Karpas-422 (cell line): ENCODE measurements at places on chromosomes 5 and 9.

DNA sequence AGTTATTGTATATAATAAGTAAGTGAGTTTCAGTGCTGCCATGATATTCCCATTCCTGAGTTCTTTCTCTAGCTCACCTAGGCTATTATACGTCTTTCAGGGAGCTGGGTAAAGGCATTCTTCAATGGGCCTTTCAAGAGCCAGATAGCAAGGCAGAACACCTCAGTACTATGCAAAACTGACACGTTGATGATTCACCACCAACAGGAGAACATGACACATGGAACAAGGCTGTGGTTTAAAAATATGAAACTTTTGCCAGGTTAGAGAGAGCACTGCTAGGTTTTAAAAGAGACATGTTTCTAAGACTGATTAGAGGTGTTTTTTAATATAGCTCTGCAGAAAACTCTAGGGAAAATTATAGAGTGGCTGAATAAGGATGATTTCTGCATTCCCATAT is 95.9 kb downstream of the UGCG start:
- DNase-seq: no peak

DNA sequence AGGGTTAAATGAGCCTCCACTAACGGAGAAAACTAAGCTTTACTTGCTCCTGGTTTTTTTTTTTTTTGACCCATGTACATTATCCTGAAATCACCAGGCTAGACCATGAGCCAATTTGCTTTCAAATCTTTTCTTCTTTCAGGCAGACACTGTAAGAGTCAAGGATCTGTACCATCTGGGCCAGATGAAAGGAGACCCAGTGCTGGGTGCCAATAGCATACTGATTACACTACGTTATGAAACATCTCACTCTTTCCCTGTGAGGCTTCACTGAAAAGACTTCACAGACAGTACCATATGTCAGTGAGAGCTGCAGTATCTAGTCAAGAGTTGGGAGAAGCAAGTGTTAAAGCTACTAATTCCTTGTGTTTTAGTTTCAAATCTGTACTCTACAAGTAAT is 161.2 kb upstream of the PTPRD start:
- DNase-seq: no peak

DNA sequence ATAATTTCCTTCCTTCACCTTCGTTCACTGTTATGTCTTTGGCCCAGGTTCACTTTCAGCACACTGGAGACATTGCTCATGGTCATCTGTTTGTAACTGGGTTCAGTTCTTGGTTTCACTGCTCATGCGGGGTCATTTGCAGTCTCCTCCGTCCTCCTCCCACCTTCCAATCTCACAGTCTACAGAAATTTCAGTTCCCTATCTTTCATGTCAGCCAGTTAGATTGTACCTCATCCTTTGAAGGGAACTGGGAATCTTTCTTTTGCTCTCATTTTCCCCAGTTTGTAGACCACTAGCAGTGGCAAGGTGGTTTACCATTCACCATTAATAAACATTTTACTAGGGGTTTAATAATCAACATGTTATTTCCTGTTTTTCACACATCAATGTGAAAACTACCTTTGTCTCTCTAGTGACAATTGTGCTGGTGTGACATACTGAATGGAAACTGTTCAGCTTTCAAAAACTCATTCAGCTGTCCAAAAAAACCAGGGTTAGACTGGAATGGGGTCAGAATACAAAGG is 100.9 kb upstream of the IL6ST start:
- no peak for DNase-seq

GRCh38 chr5:82422001-82422740 is 144.0 kb upstream of the RPS23 start:
- DNase-seq: no peak

DNA sequence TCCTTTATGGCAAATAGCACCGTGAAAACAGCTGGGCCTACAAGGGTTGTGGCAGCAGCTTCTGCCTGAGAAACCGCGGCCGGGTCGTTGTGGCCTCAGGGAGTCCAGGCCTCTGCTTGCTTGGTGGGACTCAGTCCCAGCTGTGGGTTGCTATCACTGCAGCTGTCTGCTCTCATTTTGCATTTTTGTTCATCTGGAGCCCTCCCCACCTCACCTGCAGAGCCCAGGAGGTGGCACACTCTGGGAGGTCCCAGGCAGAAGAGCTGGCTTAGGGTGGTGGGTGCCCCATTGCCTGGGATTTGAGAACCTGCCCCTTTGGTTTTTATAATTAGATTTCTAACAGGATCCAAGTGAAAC is 138.4 kb downstream of the GADD45G start:
- DNase-seq: no peak

- DNase-seq: peak; percentile 75
Measured at GRCh38 chr5:163306421-163306820, 131.0 kb upstream of the CCNG1 start.

GRCh38 chr5:134534726-134535110 is 9.2 kb downstream of the JADE2 start:
- DNase-seq: no peak

- no peak for DNase-seq
Measured at GRCh38 chr5:83092619-83093018, 15.3 kb downstream of the XRCC4 start.

GRCh38 chr5:17373406-17373805 is 124.6 kb upstream of the TAF11L2 start:
- DNase-seq: peak; percentile 69

DNA sequence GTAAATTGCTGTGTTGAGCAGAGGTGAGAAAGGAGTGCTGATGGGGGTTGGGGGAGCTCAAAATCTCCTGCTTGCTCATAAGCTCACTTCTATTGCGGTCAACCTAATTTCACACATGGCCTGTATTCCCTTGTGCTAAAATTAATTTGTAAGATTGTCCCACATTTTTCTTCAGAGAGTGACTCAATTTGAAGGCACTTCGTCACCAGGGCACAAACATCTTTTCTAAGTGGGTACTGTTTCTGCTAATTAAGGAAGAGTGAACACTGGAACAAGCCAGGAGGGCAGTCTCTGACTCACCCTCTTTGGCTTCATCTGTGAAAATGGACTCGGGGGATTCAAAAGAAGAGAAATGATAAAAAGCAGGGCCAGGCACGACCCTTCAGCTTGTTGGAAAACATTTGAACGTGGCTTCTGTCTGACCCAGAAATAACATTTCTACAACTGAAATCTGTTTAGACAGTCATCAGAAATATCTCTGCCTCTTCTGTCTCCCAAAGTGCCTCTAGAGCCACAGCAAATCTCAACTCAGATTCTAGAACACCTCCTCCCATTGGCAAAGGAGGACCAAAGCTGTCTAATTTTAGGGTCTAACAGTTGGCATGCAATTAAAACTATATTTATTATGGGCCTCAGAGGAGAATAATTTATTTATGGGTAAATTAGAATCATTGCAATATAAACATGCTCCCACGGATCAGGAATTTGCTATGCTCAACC is 49.8 kb downstream of the FEM1C start:
- DNase-seq: no peak

DNA sequence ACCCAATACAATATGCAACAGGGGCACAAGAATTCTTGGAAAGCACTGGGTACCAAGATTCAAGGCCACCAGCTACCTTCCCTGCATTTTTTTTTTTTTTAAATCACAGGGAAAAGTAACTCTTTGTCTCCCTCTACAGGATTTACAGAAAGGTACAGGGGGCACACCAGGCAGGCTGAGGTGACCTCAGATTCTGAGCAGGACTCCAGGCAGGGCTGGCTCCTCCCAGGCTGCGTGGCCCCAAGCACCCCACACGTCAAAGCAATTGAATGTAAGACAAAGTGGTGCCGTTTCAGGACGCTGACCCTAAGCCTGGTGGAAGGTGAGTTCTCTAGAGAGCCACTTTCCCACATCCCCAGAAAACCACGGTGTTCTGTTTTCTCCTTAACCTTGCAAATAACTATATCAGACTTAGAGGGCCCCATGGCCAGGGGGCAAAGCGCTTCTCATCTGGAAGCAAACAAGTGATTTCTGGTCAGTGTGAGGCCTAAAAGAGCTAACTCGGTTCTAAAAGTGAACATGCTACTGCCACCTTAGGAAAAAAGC is 222.6 kb downstream of the ROR2 start:
- peak; percentile 80 for DNase-seq

DNA sequence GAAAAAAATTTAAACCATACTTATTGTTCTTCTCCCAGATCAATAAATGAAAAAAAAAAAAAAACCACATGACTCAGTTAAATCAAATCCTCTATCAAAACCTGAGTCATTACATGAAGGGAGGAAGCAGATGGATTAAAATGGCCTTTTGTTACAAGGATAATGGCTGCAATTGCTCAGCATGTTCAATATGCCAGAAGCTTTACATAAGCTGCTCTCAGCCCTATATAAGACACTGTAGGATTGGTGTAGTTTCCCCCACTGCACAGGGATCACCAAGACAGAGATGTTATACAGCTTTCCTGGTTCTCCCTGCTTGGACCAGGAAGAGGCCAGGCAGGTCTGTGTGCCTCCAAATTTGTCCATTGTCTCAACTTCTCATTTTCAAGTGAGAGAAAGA is 101.6 kb upstream of the MAP1B start:
- DNase-seq: no peak

- no peak for DNase-seq
Measured at GRCh38 chr5:113226116-113226736, 208.6 kb downstream of the TSSK1B start.

DNA sequence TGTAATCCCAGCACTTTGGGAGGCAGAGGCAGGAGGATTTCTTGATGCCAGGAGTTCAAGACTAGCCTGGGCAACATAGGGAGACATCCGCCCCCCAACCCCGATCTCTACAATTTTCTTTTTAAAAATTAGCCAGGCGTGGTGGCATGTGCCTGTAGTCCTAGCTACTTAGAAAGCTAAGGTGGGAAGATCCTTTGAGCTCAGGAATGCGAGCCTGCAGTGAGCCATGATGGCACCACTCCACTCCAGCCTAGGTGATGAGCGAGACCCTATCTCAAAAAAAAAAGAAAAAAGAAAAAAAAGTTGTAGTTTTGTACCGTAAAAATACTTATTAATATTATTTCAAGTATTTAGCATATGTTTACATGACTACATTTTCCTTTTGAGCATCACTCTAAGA is 29.3 kb downstream of the TSSK1B start:
- no peak for DNase-seq

- DNase-seq: peak; percentile 71
Measured at GRCh38 chr9:36597412-36598178, 24.9 kb downstream of the MELK start.

DNA sequence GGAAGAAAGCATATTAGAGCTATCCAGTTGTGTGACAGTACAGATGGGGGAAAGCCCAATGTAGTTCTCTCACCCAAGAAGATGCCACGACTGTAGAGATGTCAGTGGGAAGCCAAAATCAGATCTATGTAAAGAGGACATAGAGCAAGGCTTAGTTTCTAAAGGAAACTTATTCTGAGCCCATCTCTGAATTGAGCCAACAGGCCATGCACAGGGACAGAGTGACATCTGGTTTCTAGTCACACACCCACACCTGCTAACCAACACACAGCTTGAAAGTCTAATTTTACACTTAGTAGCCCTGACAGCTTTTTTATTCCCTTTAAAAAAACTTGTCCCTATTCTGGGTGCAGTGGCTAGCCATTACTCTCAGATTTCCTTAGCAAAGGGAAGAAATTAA is 22.3 kb downstream of the PRELID2 start:
- DNase-seq: no peak

DNA sequence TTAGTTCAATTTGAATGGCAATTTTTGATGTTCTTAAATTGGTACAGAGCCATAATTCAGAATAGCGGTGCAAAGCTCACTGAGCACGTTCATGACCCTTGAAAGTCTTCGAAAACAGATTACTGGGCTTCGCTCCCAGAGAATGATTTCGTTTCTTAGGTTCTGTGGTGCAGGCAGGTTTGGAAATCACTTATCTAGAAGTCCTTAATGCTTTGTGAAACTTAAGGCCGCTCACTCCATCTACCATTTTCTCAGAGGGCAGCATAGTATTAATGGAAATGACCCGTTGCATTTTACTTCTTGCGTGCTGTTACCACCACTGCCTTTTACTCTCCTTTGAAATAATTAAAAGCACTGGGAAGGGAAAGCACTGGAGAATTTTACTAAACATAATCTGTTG is 2.9 kb upstream of the MAT2B start:
- no peak for DNase-seq

GRCh38 chr5:68711293-68712200 is 382.3 kb upstream of the SLC30A5 start:
- no peak for DNase-seq

DNA sequence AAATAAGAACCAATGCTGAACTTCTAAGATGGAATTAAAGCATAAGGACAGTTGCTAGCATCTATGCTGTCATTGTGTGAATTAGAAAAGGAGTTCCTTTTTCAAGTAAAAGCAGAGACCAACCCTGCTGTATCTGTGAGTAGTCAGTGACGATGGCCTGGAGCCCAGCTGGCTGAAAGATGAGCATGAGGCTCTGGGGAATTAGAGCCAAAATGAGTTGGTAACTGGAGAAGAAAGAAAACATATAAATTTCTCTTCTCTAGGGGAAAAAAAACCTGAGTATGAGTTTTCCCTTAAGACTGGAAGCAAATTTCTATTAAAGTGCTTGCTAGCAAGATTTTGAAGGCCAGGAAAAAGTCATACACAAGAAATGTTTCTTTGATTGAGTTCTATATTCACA is 1.6 kb upstream of the SPZ1 start:
- peak; percentile 53 for DNase-seq

GRCh38 chr9:72462340-72462739 is 59.1 kb upstream of the TMC1 start:
- no peak for DNase-seq

- DNase-seq: no peak
Measured at GRCh38 chr5:174522480-174523260, 201.7 kb upstream of the MSX2 start.

GRCh38 chr9:90432951-90433350 is 209.7 kb downstream of the DIRAS2 start:
- DNase-seq: no peak

GRCh38 chr5:60522292-60522905 is 177.6 kb downstream of the DEPDC1B start:
- peak; percentile 90 for DNase-seq

GRCh38 chr9:127983847-127984289 is 3.1 kb upstream of the EEIG1 start:
- DNase-seq: peak; percentile 74

- no peak for DNase-seq
Measured at GRCh38 chr9:137333016-137333671, 31.1 kb upstream of the NRARP start.

- DNase-seq: no peak
Measured at GRCh38 chr5:168312606-168313295, 21.3 kb downstream of the WWC1 start.
